Chondrocyte (in vitro differentiated cells): ENCODE measurements at places on chromosomes 1 and 21. TPM values are rescaled to one million over a fixed set of nuclear protein-coding genes. Genes with fewer than 3 reads are reported as not detected.
A peak's percentile ranks its signal among the peaks of the same experiment; 100 is the strongest.

The RWDD3 gene
- total RNA-seq, result 17.1 to 17.8 TPM (median 17.6 TPM) in 3 replicates

The CRYZ gene
- total RNA-seq, result 4.8 to 8.5 TPM (median 6.7 TPM) in 3 replicates

DNA sequence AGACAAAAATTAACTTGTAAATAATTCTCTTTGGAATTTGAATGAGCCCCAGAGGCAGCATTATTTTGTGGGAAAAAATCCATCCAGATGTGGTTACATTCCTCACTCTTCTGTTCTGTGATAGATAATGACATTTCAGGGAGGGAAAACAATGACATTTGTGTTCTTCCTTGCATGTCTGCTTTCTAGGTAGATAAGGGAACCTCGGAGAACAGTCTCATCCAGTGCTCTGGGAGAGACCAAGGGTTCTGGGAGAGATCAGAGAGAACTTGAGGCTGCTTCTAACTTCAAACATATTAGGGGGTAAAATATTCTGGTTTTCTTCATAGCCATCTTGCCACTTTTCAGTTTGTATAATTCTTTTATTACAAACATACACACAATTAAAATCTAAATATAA lies 269.2 kb downstream of the NEGR1 start:
- no peak overlapping the region for H3K4me3 ChIP-seq
- H3K27ac ChIP-seq, result no peak overlapping the region
- H3K36me3 ChIP-seq, result no peaks in the 10 kb centered on the region
- DNase-seq, result no peak
- no peaks in the 10 kb centered on the region for H3K27me3 ChIP-seq

The SLC35F3 gene
- total RNA-seq, result not detected in 3 replicates

The ZFYVE9 gene
- 20.7 to 21.6 TPM (median 20.9 TPM) in 3 replicates for total RNA-seq

DNA sequence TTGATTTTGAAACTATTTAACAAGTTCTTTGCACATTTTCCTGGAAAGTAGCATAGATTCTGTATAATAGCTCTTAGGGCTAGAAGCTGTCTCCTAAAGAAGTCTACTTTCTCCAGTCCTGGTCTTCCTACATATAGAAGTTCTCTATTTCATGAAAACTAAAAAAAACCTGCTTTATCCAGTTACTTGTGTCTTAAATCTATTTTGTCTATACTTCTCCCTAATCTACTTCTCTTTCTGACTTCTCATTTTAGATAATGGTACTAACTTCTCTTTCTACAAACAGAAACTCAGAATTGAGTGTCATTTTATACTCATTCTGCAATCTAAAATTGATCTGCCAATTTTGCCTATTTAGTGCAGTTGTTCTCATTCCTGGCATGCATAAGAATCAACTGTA lies 28.7 kb downstream of the PDE4B start:
- no peaks in the 10 kb centered on the region for H3K36me3 ChIP-seq
- peaks cover 3% of the 10 kb centered on the region for H3K4me1 ChIP-seq
- H3K4me3 ChIP-seq, result no peak overlapping the region
- H3K27ac ChIP-seq, result peak overlapping the region; percentile 19
- no peak for DNase-seq
- peaks cover 10% of the 10 kb centered on the region for H3K27me3 ChIP-seq

The MR1 gene
- total RNA-seq, result 2.7 to 3.9 TPM (median 3.8 TPM) in 3 replicates

GRCh38 chr1:24572301-24572700 lies 16.4 kb downstream of the NCMAP start:
- H3K27ac ChIP-seq, result no peak overlapping the region
- no peak for DNase-seq
- no peaks in the 10 kb centered on the region for H3K27me3 ChIP-seq
- peaks cover 24% of the 10 kb centered on the region for H3K4me1 ChIP-seq

The ADAR gene
- total RNA-seq, result 125 to 169 TPM (median 125 TPM) in 3 replicates

- H3K27me3 ChIP-seq, result peaks cover 6% of the 10 kb centered on the region
- DNase-seq, result no peak
- H3K36me3 ChIP-seq, result no peaks in the 10 kb centered on the region
- H3K4me1 ChIP-seq, result no peaks in the 10 kb centered on the region
- no peak overlapping the region for H3K4me3 ChIP-seq
These were observed 108.1 kb downstream of the MATN1 start for GRCh38 chr1:30615076-30615795.

- H3K4me3 ChIP-seq, result no peak overlapping the region
- peaks cover 58% of the 10 kb centered on the region for H3K4me1 ChIP-seq
- H3K27ac ChIP-seq, result peak overlapping the region; percentile 60
These were observed 151.0 kb downstream of the CLEC20A start for GRCh38 chr1:178345807-178346206.

- H3K27ac ChIP-seq, result no peak overlapping the region
- no peaks in the 10 kb centered on the region for H3K36me3 ChIP-seq
- H3K4me3 ChIP-seq, result no peak overlapping the region
- H3K4me1 ChIP-seq, result peaks cover 9% of the 10 kb centered on the region
- DNase-seq, result peak; percentile 83
These were observed 18.5 kb downstream of the TP73 start for GRCh38 chr1:3670823-3671265.

The C1orf74 gene
- 1.2 to 1.6 TPM (median 1.4 TPM) in 3 replicates for total RNA-seq

GRCh38 chr1:112689842-112690237 lies 15.4 kb downstream of the MOV10 start:
- DNase-seq, result no peak
- H3K27ac ChIP-seq, result no peak overlapping the region
- no peaks in the 10 kb centered on the region for H3K4me1 ChIP-seq
- H3K27me3 ChIP-seq, result no peaks in the 10 kb centered on the region
- H3K36me3 ChIP-seq, result peaks cover 20% of the 10 kb centered on the region

DNA sequence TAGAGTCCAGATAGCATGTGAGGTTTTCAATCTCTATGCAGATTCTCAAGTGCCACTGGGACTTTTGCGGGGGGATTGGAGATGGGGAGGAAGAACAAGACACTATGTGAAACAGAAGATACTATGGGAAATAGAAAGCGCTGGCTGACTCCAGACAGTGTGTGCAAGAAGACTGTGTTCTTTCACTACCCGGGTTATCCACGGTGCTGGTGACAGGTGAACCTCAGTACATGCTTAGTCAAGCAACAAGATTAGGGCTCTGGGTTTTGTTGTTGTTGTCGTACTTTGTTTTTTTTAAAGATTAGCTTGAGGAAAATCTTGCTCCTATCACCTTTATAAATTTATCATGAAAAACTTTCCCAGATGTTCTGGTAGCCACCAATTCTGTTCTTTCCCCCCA lies 56.4 kb downstream of the SUSD4 start:
- H3K36me3 ChIP-seq, result peaks cover 2% of the 10 kb centered on the region
- no peak overlapping the region for H3K27ac ChIP-seq
- DNase-seq, result no peak
- peaks cover 4% of the 10 kb centered on the region for H3K27me3 ChIP-seq

DNA sequence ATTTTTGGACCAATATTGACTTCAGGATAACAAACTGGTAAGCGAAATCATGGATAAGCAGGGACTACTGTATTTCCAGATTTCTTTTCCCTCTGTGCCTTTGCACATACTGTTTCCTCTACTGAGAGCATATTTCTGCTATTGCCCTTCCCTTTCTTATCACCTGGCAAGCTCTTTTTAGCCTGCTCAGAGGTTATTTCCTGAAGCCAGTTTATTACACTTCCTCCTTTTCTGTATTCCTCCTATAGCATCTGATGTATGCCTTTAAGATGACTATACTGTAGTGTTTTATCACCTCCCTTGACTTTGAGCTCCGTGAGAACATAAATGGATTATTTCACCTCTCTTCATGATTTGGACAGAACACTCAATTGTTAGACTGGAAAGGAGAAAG lies 49.0 kb downstream of the MAGI3 start:
- H3K4me1 ChIP-seq, result peaks cover 3% of the 10 kb centered on the region
- DNase-seq, result no peak
- no peaks in the 10 kb centered on the region for H3K27me3 ChIP-seq
- no peak overlapping the region for H3K27ac ChIP-seq

The GPR25 gene
- not detected in 3 replicates for total RNA-seq
